ENCODE measurements at places on chromosomes 1 and 21. TPM values are rescaled to one million over a fixed set of nuclear protein-coding genes. Genes with fewer than 3 reads are reported as not detected.
A peak's percentile ranks its signal among the peaks of the same experiment; 100 is the strongest.

DNA sequence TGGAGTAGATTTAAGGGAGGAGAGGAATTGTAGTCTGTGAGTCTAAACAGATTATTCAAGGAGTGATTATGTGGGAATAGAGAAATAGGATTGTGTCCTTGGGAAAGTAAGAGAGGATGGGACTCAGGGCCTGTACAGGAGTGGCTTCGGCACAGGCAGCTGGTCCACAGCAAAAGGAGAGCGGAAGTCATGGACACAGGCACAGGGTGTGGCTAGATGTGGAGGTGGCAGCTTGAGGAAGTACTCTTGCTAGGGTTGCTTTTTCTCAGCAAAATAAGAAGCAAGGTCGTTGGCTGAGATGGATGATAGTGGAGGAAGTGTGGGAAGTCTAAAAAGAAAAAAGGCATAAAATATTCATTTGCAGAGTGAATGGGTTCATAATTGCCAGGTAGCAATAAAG, 18.5 kb upstream of the ZNF648 start:
- DNase-seq = no peak

- DNase-seq = no peak
These were observed 120.5 kb downstream of the LACTBL1 start for GRCh38 chr1:22852144-22852655.

Gene C1orf116
- 11.8 TPM for total RNA-seq

Gene TNFAIP8L2
- 7.6 TPM for total RNA-seq

DNA sequence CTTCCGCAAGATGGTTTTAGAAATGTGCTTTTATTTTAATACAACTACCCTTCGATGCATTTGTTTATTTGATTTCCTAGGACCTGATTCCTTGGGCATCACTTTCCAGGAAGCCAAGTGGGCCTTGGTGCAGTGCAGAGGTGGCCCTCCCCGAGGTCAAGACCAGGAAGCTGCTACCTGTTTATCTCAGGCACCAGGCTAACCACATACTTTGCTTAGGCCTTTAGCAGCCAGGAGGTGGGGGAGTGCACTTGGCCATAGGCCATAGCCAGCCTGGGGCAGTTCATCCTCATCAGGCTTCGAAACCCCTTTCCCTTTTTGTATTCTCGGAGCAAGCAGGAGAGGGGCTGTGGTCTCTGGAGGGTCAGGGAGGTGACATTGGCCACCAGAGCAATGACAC, 45.4 kb downstream of the SMYD2 start:
- no peak for DNase-seq

GRCh38 chr21:41016472-41016871, 151.5 kb upstream of the BACE2 start:
- DNase-seq = no peak

DNA sequence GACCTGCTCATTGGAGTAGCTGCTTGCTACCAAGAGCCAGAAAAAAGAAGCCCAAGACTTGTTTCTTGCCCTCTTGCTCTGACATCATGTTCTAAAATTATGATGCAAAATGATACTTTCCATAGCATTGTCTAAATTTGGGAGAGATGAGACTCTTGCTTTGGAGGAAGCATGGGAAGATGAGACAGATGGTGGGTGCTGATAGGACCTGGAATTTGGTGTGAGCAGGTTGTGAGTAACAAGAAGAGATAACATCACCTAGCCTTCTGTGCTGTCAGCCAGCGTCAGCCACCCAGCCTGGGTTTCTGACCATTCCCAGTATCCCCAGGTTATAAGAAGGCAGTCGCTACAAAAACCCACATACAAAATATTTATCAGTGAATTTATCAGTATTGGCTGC, 67.1 kb upstream of the GCLM start:
- DNase-seq = no peak

DNA sequence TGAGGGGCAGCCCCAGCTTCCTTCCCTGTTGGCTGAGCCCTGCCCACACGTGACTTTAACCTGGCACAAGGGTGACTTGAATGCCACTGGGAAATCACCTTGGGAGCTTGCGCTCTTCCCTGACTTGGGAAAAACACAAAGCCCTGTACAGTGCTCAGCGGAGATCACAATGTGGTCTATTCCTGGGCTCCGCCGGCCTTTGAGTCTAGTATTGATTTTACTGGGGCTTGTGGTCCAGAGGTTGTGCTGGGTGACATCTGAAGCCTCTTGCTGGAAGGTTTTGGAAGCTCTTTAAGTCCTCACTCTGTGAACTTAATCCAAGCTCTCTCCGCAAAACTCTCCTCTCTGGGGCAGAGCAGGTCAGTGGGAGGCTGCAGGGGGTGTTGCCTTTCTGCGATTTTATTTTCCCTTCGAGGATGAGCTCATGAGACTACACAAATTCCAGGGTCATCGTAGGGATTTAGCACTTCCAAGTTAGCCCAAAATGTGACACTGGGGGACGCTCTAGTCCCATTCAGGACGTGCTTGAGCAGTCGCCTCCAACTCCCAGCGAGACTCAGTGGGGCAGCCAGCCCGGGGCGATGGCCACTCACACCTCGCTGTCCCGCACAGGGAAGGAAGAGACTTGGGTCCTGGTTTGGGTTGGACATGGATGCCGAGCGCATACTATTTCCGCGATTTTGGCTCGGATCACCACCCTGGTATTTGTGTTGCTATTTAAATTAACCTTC, 291.9 kb upstream of the AJAP1 start:
- DNase-seq = no peak

DNA sequence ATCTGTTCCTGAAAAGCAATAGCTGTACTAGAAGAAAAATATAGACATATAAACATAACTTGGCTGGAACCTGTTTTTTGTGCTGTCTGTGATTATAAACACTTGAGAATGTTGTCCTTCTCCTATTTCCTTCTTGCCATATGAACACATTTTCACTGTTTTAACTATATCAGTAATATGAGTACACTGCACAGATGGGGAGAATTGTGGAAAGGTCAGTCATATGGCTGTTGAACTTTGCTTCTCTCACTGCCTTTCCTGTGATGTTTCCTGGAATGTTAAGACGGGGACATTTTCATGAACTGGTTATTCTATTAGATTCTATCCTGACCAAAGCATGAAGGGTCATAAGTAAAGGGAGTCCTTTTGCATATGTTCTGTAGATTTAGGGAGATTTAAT, 24.9 kb downstream of the HMCN1 start:
- DNase-seq = no peak

Gene CHIA
- total RNA-seq = not detected

- no peak for DNase-seq
These were observed 26.4 kb downstream of the OPTC start for GRCh38 chr1:203520315-203520714.

DNA sequence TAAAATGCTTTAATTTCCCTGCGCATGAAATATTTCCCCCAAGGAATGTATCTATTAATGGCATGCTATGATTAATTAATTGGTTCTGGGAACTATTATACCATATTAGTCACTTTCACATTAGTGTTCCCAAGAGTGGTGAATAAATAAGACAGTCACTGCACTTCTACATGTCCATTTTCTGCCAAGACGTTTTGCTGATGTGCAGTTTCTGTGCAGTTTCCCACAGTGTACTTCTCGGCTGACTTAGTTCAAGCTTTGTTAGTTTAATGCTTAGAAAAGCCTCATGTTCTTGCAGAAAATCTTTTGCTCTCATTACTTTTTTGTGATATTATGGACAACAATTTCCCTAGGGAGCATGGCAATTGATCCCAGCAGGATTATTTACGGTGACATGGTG, 1014.5 kb downstream of the BRINP3 start:
- DNase-seq = no peak

Gene PTCH2
- 0.98 TPM for total RNA-seq

DNA sequence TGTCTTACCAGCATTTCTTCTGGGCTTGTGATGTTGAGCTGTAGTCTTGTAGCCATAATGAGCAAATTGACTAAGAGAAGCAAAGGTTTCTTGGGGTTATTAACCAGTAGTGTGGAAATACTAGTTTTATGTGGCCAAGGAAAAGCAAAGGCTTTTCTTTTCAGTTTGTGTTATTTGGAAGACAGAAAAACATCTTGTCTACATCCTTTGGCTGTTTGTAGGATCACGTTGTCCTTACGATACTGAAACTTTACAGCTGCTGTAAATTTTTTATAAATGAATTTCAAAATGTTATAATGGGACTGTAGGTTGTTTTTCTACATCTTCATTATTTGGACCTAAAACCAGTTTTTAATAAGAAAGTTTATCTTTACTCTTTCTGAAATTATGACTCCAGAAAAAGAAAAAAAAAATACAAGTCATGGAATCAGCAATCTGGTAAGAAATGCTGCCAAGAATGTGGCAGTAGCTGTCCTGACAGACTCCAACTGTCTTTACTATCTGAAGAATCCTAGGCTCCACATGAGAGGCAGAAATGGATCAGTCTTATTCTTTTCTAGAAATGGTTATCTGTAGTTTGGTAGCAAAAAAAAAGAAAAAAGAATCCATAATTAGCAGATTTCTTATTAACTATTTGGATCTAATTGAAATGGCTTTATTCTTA, 41.6 kb upstream of the QSOX1 start:
- no peak for DNase-seq

Gene FCRLB
- not detected for total RNA-seq

GRCh38 chr1:65477414-65478378, 57.2 kb downstream of the LEPR start:
- DNase-seq = no peak

- peak; percentile 85 for DNase-seq
These were observed 415.7 kb downstream of the PTPRU start for GRCh38 chr1:29651684-29652665.

Measured in vagina (tissue), 2 donors.